ENCODE measurements at places on chromosomes 16 and 17.

DNA sequence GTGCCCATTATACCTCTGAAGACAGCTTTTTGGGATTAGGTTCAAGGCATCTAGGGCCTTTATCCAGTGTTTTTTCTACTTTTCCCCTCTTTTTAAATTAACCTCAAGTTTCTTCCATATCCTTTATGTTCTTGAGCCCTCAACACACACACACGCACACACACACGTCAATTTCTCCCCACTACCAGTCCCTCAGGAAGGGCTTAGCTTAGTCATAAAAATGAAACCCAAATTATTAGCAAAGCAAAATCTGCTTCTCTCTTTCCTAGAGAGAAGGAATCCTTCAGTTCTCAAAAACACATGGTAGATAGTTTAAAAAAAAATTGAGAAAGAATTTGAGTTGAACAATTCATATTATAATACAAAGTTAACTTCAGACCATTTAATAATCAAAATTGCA lies 401.1 kb downstream of the XYLT1 start:
- DNase-seq = no peak

DNA sequence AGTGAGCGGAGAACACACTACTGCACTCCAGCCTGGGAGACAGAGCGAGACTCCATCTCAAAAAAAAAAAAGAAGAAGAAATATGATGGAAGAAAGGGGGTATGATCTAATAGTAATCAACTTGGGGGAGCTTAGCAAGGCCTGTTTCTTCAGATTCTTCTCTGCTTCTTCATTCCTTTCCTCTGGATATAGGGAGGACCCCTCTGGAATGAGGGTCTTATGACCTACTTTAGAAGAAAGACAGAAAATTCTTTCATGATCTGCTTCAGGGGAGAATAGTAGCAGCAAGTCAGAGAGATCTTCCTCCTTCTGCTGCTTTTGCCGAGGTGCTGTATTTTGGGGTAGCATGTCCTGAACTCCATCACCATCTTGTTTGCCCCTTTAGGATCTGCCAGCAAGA lies 44.9 kb upstream of the ETV4 start:
- DNase-seq = no peak

DNA sequence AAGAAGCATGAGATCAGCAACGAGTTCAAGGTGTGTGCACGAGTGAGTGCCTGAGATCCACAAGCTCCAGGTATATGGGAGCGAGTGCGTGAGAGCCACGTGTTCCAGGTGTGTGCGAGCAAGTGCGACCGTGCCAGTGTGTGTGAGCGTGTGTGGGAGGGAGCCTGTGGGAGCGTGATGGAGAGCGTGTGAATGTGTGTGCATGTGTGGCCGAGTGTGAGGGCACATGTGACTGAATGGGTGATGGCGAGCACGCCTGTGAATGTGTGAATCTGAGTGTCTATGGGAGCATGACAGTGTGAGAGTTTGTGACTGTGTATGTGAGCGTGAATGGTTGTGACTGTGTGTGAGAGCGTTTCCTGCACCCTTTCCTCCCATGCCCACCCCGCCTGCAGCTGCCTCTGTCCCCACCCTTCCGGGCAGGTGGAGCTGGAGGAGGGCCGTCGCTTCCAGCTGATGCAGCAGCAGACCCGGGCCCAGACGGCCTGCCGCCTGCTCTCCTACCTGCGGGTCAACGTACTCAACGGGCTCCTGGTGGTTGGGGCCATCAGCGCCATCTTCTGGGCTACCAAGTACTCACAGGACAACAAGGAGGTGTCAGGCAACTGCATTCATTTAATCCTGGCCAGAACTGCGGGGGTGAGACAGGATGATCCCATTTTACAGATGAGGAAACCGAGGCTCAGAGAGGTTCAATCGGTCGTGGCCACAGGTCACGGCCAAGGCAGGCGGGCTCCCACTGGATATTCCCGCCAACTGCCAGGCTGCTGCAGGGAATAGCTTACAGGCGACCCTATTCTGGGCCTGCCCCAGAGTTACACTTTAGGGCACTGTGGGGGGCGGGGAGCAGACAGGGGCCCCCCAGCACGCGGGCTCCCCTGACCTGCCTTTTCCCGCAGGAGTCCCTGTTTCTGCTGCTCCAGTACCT lies 3.7 kb downstream of the TMC8 start:
- peak; percentile 56 for DNase-seq

DNA sequence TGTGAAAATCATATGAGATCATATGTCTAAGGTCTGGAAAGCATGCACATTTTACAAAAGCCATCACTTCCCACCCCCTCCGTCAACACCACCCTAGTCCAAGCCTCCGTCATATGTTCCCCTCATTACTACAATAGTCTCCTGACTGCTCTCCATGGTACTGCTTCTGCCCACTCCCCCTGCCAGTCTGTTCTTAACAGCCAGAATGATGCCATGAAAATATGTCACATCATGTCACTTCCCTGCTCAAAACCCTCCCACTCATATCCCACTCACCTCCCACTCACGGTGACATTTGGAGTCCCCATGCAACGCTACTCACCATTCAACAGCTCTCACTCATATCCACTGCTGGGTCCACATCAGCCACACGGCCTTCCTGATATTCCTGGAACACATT lies 432.3 kb downstream of the XYLT1 start:
- no peak for DNase-seq

DNA sequence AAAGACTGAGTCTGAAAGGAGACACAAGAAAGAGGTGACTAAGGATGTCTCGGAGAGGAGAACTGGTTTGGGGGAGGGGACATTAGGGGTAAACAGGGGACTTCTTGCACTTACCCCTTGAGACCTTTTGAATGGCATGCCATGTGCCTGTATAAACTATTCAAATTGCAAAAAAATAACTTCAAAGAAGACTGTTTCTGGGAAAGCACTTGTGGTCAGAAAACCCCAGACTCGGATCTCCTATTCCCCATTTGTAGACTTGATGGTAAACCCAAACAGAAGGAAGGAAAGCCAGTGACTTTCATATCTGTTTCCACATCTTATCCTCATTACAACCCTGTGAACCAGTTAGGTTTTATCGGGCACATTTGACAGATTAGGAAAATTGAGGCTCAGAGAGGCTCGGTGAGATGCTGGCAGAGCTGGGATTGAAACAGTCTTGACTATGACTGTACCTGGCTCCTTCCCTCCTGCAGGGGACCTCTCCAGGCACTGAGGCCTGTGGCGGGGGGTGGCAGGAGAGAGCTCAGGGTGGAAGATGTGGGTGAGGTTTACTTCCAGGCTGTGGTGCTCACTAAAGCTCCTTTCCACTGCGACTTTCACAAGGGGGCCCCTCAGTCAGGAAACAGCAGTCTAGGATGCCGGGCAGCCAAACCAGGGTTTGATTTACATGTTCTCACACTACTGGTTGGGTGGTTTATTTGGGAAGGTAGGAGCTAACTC lies 30.5 kb upstream of the PLCG2 start:
- no peak for DNase-seq

DNA sequence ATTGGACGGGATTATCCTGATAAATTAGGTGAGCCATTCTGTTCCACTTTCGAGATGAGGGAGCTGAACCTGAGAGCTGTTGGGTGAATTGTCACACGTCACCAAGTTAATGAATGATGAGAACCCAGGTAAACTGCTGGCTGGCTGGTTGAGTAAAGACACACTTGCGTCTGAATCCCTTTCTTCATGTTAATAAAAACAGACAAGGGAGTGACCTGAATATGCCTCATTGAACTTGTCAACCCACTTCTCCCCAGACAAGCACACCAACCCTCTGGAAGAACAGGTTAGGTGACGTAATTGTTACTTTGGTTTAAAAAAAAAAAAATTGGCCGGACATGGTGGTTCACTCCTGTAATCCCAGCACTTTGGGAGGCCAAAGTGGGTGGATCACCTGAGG lies 400.9 kb upstream of the CDH5 start:
- DNase-seq = no peak

- no peak for DNase-seq
Observed at GRCh38 chr17:83065660-83066542, 13.5 kb upstream of the METRNL start.

DNA sequence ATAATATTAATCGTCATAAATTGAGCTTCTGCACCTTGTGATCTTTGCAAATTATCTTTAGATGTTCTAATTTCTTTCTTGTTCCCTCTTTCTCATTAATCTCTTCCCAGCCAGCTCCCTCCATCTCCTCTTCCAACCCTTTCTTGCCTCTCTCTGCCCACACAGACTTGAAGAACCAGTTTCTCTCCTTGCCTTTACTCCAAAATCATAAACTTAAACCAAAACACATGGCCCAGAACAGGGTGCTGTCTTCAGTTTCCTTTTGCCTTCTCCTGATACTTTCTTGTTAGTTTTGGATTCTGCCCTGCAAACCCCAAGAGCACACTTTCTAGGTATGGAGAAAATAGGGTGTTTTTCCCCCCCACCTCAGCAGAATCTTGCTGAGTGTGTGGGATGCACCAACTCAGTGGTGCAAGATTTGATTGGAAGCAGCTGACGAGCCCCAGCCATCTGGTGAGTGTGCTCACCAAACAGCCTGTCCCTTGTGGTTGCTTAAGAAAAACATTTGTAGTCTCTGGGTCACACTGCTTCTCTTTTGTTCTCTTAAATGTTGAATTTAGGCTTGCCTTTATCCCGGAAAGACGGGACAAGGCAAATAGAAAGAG lies 175.8 kb upstream of the MAF start:
- DNase-seq = no peak

DNA sequence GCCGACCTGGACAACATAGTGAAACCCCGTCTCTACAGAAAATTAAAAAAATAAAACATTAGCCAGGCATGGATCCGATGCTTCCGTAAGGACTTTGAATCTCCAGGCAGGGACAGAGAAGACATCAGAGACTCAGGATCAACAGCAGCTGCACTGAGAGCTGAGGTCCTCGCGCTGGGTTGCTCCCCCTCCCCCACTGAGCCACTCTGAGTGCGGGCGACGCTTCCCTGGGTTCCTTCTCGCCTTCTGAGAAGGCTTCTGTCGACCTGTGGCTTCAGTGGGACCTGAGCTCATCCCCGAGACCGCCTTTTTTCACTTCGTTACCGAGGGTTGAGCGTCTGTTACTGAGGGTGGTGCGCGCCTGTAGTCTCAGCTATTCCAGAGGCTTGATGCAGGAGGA lies 20.4 kb downstream of the ACTG1 start:
- DNase-seq = no peak

DNA sequence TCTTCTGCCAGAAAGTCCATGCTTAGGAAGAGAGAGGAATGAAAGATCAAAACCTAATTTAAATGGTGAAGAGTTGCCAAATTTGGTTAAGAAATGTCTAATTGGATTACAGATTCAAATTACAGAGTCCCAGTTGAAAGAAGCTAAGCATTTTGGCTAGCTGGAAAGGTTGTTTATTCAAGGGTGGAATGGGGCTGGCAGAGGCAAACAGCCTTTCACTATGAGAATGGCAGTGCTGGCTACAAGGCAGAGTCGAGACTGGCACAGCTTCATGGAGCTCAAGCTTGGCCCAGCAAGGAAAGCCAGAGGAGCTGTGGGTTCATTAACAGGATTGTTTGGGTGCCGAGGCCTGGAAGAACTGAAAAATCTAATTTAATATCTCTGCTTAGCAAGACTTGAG lies 13.6 kb downstream of the MAP3K3 start:
- DNase-seq = no peak

DNA sequence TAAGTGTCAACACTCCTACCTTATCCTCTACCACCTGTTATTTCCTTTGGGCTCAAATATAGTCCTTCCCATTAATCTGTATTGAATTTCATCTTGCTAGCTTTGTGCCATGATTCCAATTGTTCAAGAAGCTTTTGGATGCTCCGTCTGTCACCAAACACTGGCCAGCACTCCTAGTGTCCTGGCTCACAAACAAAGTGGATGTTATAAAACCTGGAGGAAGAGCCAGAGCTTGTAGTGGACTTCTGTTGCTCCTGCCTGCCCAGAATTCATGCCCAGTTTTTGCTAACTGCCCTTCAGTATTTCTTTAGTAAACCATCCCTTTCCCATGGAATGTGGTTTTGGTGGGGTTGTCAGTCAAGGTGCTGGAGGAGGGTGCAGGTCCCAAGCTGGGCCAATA lies 77.2 kb upstream of the HS3ST2 start:
- no peak for DNase-seq

GRCh38 chr16:85366031-85366763 lies 246.9 kb upstream of the GSE1 start:
- DNase-seq = no peak

DNA sequence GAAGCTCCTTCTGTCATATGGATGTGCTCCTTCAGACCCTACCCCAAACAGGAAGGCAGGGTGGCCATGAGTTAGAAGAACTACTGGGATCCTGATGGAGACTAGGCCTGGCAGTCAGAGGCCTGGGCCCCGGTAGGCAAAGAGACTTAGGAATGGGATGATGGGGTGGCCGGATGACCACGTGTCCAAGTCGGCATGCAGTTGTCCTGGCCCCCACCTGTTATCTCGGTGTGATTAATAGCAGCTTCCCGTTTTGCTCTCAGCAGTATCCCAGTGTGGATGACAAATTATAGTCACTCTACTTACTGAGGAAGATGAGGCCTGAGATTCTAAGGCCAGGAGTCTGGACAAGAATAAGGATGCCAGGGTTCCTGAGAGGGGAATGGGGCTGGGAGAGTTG lies 1.5 kb downstream of the TNFSF12 start:
- no peak for DNase-seq

DNA sequence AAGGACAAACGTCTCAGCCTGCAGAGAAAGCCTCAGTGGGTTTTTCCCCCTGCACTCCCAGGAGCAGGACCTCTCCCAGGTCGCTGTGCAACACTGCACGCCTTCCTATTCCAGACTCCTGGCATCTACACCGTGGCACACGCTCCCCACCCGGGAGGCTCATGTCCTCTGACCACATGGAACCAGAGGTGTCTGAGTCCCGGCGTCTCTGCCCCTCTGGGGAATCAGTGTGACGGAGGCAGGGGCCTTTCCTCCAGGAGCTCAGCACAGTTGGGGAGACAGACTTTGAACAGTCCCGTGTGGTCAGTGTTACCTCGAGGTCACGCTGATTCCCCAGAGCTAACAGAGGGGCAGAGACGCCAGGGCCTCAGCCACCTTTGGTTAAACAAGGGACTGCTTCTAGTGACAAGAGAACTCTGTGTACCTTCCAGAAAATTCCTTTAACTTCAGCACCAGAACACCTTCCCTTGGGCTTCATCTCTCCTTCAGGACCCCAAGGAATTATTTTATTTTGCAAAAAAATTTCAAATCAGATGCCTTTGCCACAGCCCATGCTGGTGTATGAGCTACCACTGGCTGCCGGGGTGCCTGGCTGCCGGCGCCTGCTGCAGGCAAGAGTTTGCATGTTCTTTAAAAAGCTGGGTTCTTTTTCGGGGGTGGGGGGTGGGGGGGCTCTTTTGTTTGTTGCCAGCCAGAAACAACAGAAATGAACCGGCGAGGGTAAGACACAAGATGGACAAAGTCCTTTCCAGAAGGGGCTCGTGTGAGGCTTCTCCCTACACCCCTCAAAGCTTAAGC lies 6.6 kb downstream of the CANT1 start:
- no peak for DNase-seq

DNA sequence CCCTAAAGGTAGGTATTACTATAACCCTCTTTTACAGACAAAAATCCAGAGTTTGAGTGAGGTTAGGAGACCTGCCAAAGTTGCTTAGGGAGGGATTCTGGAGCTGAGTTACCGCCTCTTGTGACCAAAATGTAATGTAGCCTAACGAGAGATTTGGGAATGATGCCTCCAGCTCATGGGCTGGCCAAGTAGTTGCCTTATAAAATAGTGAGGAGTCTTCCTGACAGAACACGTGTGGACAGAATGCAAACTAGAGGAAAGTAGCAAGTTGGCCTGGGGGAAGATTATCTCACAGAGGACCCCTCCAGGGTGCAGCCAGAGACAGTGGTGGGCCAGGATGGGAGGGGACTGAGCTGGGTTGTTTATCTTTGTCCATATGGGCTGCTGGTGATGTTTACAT lies 543.7 kb upstream of the CDH11 start:
- no peak for DNase-seq
